ENCODE measurements at places on chromosomes 5 and 9. TPM values are rescaled to one million over a fixed set of nuclear protein-coding genes. Genes with fewer than 3 reads are reported as not detected.

SPINK7 gene
- total RNA-seq: 0.50 TPM

ZNF484 gene
- 12.0 TPM for total RNA-seq

ALDH1A1 gene
- total RNA-seq: 0.90 TPM

PCDHB1 gene
- total RNA-seq: 0.45 TPM

DOK3 gene
- total RNA-seq: 2.5 TPM

SHROOM1 gene
- 0.52 TPM for total RNA-seq

SLC45A2 gene
- 0.68 TPM for total RNA-seq

PTPRD gene
- total RNA-seq: 72.6 TPM

SLCO6A1 gene
- total RNA-seq: 1.2 TPM

CBY3 gene
- 1.8 TPM for total RNA-seq

VCAN gene
- 3.5 TPM for total RNA-seq

CCDC192 gene
- total RNA-seq: not detected

PFN3 gene
- not detected for total RNA-seq

TEK gene
- total RNA-seq: 0.13 TPM

TMEM250 gene
- total RNA-seq: 33.7 TPM

AQP7 gene
- 1.0 TPM for total RNA-seq

MGAT1 gene
- total RNA-seq: 54.7 TPM

SEMA6A gene
- 14.1 TPM for total RNA-seq
